Placental epithelial cell (primary cell): ENCODE measurements at places on chromosomes 4 and X. TPM values are rescaled to one million over a fixed set of nuclear protein-coding genes. Genes with fewer than 3 reads are reported as not detected.

The RNF175 gene
- under 0.01 TPM in 1 of 2 replicates, not detected in the other for total RNA-seq

The CCNA2 gene
- total RNA-seq, result 9.4 and 23.7 TPM in 2 replicates

The DAPP1 gene
- 71.1 and 96.5 TPM in 2 replicates for total RNA-seq

The PABPC1L2A gene
- total RNA-seq, result not detected in 2 replicates

The PABPC4L gene
- 2.0 and 2.6 TPM in 2 replicates for total RNA-seq

The TMEM187 gene
- total RNA-seq, result 9.0 and 9.4 TPM in 2 replicates

The NHSL2 gene
- total RNA-seq, result 0.39 TPM in 1 of 2 replicates, not detected in the other

The RS1 gene
- total RNA-seq, result not detected in 2 replicates

The SSX2B gene
- total RNA-seq, result not detected in 2 replicates

The ALAS2 gene
- not detected in 2 replicates for total RNA-seq

The SAGE1 gene
- not detected in 2 replicates for total RNA-seq

The CNKSR2 gene
- total RNA-seq, result 2.3 and 7.1 TPM in 2 replicates

The ARMCX4 gene
- 5.2 and 7.1 TPM in 2 replicates for total RNA-seq

The LPAR4 gene
- not detected in 2 replicates for total RNA-seq

The DDX60 gene
- total RNA-seq, result 2.1 and 5.9 TPM in 2 replicates

The BEX5 gene
- not detected in 2 replicates for total RNA-seq

The SLC10A6 gene
- total RNA-seq, result not detected in 2 replicates

The PLAC1 gene
- total RNA-seq, result 1.3 and 2.0 TPM in 2 replicates

The GNPDA2 gene
- total RNA-seq, result 13.7 and 16.1 TPM in 2 replicates

The GC gene
- not detected in 2 replicates for total RNA-seq

The ZGRF1 gene
- total RNA-seq, result 7.4 and 7.5 TPM in 2 replicates

The EFHC2 gene
- not detected in 2 replicates for total RNA-seq
